ENCODE measurements at places on chromosomes 5 and 9.

GRCh38 chr5:59036274-59036961, 453.5 kb downstream of the RAB3C start:
- peak; percentile 56 for DNase-seq

GRCh38 chr5:120817044-120817985, 353.2 kb downstream of the PRR16 start:
- no peak for DNase-seq

GRCh38 chr5:143340891-143341685, 62.4 kb downstream of the NR3C1 start:
- no peak for DNase-seq

DNA sequence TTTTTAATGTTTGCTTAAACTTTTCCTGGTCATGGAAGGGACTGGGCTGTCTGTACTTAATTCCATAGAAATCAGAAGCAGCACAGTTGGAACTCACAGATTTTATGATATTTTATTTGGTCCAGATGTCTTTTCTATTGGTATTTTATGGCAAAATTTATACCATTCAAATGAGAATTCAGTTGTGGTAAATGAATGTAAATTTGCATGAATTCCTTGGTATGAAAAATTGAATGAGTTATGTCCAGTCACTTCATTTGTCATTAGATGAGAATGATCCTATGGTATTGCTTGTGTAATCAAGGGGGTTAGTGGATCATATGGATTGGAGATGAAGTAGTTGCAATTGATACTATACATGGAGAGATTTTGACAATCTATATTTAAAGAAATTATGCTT, 188.0 kb downstream of the KDM4C start:
- DNase-seq = no peak

DNA sequence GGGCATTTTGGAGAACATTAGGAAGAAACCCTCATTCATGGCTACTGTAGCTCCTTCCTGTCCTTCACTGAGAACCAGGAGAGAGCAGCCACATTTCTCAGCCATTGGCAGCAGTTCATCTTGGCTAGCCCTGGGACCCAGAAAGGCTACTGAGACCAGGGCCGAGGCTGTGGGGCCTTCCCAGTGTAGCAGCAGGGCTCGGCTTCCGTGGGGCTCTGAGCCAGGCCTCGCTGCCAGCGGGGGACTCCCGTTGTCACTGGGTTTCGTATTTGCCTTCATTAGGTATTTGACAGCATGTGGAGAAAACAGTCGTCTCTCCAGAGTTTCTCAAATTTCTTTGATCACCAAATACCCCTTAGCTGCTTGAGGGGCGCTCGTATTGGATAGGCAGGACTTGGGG, 37.3 kb upstream of the PRDM12 start:
- DNase-seq = no peak

DNA sequence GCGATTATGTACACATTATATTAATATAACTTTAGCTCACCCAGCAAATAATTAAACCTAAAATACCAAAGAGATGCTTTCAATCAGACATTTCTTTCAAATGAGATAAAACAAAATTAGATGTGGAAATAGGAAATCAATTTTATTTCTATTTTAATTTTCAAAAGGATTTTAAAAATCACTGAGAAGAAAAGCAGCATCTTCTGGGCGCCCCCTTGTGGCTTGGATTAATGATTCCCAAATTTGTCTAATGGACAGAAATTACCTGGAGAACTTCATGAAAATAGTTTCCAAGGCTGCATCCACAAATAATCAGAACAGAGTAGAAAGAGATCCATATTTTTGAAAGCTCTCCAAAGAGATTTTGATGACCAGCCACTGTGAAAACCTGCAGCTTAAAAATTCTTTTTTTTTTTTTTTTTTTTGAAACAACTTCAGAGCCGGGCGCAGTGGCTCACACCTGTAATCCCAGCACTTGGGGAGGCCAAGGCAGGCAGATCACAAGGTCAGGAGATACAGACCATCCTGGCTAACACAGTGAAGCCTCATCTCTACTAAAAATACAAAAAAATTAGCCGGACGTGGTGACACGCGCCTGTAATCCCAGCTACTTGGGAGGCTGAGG, 50.9 kb upstream of the CEMIP2 start:
- peak; percentile 21 for DNase-seq

- DNase-seq = no peak
These were observed 18.1 kb downstream of the C9orf50 start for GRCh38 chr9:129602598-129603415.

DNA sequence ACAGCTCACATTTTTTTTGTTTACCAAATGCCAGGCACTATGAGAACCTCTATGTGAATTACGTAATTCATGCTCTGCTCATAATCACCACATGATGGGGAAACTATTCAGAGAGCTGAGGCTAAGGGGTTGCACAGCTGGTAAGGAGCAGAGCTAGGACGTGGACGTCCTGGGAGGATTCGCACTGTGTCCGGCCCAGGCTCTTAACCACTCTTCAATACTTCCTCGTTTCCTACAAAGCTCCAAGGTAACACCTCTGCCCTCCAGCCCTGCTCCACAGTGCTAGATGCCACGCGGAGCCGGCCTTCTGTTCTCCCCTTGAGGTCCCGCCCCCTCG, 8.7 kb downstream of the PHF19 start:
- no peak for DNase-seq
